ENCODE measurements at places on chromosomes 3 and 15.

DNA sequence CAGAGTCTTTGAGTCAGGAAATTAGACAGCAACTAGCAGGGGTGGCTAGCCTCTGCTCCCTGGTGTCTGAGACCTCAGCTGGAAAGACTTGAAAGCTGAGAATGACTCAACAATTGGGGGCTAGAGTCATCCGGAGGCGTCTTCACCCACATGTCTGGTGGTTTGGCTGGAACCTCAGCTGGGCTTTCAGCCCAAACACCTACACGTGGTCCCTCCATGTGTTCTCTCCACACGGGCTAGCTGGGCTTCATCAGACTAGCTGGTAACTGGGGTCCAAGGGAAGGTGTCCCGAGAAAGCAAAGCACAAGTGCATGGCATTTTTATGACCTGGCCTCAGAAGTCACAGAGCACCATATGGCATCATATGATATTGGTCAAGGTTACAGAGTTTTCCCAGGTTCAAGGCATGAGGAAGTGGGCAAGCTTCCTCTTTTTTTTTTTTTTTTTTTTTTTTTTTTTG lies 19.9 kb upstream of the ABHD2 start:
- no peak for DNase-seq

GRCh38 chr3:43074482-43074881 lies 31.4 kb downstream of the POMGNT2 start:
- no peak for DNase-seq

DNA sequence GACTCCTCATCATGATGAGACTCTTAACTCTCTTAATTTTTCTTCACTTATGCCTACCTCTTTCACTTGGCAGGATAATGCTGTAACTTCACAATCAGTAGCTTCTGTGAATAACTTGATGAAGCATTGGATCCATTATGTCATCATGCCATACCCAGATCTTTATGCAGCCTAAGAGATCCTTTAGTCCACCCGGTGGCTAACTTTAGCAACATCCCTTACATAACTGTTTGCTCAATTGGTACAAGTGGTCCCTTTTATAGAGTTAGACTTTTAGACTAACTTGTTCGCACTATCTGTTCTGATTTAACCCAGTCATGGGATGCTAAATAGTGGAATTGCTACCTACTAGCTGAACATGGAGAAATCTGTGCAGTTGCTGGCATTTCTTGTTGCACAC lies 184.5 kb downstream of the USP13 start:
- DNase-seq = no peak

- DNase-seq = no peak
These were observed 142.8 kb upstream of the ATP2B2 start for GRCh38 chr3:10648181-10648580.

GRCh38 chr3:188066141-188066540 lies 87.8 kb upstream of the LPP start:
- DNase-seq = no peak

- no peak for DNase-seq
These were observed 306.4 kb upstream of the ROPN1 start for GRCh38 chr3:124298301-124298700.

GRCh38 chr3:4493014-4493940 lies at the start of gene ITPR1:
Gene ITPR1, plus strand, starts transcription at chr3:4493348. Its CDS starts 23,144 bp downstream, at chr3:4516492.
- peak; percentile 99 for DNase-seq

GRCh38 chr3:107662586-107662985 lies 139.8 kb downstream of the BBX start:
- DNase-seq = no peak

DNA sequence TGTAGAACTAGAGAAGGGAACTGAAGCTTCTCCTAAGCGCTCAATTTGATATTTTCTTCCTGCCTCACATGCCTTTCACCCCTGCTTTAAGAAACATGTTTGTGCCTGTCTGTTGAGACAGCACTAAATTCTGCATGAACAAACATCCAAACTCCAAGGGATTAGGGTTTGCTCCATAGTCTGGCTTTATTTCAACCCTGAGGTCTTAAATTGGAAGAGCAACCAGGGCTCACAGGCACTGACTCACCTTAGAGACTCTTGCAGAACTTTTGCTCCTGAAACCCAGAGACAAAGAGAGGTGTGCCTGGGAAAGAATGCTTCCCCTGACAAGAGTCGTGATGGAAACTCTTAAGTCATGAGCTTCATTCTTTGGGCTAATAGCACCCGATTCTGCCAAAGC lies 393.9 kb upstream of the MCTP2 start:
- no peak for DNase-seq

DNA sequence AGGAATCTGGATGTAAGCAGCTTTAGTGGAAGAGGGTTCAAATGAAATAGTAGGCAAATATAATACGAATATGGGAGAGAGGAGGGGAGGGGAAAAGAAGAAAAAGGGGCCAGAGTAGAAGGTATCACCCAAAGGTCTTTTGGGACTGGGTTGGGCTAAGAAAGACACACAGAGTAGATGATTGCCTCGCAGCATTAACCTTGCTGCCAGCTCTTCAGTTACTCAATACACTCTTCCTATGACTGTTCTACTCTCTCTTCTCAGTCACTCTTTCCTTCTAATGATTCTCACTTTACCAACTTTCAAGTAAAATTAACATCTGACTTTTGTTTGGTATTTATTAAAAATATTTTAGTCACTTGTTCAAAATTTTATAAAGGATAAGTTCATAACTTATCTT lies 52.8 kb downstream of the CLASP2 start:
- no peak for DNase-seq

DNA sequence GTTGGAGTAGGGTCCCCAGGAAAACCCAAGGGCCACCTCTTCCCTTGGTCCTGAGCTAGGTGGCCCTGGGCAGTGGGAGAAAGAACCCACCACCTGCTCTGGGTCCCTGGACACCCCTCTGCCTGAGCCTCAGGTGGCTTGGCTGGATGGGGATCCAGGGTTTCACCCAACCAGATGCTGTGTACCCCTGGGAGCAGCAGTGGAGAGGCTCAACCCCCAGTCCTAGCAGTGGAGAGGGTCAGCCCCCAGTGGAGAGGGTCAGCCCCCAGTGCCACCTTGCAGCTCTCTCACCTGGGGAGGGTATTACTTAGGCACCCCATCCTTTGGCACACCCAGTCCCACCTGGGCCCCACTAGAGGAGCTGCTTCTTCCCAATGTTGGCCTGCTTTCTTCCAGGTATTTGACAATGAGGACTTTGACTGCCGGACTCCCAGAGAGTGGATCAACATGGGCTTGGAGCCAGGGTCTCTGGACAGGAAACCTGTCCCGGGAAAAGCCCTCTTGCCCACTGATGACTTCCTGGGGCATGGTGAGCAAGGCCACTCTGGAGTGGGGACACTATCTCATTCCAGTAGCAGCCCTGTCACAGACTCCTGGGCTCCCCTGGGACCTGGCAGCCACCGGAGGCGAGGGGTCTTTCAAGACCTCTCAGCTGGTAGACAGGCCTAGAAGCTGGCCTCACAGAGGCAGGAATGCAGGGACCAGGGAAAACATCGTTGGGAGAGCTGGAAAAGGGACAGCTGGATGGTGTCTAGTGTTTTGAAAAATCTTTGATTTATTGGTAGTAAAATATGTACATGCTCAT lies 11.6 kb downstream of the DNAH1 start:
- no peak for DNase-seq

All from CD4-positive, alpha-beta T cell treated with Interleukin-4 for 1 hour (primary cell).